ENCODE measurements at places on chromosomes 7 and 10.

- no peak for DNase-seq
Observed at GRCh38 chr10:70771311-70772194, 13.6 kb downstream of the TBATA start.

GRCh38 chr10:50334273-50334672 is 83.0 kb upstream of the ASAH2 start:
- DNase-seq: no peak

DNA sequence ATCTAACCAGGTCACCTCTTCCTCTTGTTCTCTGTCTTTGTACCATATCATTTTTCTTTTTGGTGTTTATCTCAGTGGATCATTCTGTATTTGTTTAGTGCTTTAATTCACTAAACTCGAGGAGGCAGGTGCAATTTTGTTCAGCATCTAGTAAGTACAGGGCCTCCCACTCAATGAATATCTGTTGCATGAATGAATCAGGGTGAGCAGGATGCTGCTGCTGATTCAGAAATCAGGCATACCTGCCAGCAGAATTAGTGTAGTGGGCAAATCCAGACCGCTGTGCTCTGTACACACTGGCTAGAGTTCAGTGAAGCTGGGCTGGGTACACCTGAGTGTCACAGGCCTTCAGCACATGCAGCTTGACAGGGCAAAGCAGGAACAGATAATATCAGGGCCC is 511.9 kb downstream of the SUGCT start:
- no peak for DNase-seq

GRCh38 chr7:98286701-98287485 is 5.4 kb downstream of the BRI3 start:
- DNase-seq: no peak

- DNase-seq: no peak
Observed at GRCh38 chr7:150877536-150877935, 25.2 kb downstream of the AOC1 start.

- no peak for DNase-seq
Observed at GRCh38 chr10:114250236-114250635, 11.2 kb downstream of the VWA2 start.

DNA sequence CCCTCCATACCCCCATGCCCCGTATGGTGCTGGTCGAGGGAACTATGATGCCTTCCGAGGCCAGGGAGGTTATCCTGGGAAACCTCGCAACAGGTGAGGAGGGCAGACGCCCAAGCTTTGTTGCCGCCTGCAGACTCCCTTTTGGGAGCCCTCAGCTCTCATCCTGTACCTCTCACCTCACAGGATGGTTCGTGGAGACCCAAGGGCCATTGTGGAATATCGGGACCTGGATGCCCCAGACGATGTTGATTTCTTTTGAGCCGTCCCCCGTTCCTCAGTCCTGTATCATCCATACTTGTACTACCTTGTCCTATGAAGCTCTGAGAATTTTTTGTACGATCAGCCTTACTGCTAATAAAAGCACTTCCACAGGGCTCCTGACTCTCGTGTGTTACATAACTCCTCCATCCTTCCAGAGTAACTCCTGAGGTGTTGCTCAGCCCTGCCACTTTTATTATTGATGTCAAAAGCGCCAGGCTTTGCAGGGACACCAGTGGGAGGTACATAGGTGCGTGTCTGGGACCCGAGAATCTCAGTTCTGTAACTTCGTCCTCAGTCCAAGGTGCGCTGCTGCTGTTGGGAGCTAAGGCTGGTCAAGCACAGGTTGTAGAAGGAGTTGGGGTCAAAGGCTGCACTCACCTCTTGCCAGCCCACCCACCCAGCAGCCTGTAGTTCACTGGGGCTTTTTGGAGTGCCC is 1.1 kb downstream of the UFSP1 start:
- DNase-seq: no peak

DNA sequence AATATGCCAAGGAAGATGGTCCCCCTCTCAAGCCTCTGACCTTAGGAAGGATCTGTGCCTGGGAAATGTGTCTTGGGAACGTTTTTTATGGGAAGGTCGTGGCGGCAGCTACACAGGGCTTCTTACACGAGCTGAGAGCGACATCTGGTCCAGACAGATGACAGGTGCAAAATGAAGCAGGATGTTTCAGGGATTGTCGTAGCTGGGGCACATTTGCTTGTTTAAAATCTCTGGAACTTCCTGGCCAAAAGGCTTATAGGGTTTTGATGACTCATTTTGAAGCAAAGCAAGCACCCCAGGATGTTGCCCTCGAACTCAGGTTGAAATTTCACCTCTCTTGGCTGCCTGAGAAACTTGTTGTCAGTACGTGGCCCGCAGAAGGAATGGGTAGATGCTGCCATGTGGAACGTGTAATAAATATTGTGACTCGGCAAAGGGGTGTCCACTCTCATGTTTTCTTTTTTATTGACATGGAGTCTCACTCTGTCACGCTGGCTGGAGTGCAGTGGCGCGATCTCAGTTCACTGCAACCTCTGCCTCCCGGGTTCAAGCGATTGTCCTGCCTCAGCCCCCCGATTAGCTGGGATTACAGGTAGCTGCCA is 117.5 kb downstream of the CAMK1D start:
- DNase-seq: no peak

DNA sequence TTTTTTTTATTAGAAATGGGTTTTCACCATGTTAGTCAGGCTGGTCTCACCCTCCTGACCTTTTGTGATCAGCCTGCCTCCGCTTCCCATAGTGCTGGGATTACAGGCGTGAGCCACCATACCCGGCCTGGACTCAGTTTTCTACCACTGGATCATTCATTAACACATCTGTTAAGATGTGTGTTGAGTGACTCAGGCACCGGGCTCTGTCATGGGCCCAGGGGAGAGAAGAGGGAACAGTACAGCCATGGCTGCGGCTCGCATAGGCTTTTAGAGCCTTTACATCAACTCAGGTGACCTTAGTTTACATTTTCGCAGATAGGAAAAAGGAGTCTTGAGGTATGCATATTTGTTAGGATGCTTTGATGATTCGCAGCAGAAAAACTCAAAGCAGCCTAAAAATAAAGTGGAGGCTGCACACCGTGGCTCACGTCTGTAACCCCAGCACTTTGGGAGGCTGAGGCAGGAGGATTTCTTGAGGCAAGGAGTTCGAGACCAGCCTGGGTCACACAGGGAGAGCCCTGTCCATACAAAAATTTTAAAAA is 3.1 kb upstream of the ARPC1B start:
- no peak for DNase-seq

DNA sequence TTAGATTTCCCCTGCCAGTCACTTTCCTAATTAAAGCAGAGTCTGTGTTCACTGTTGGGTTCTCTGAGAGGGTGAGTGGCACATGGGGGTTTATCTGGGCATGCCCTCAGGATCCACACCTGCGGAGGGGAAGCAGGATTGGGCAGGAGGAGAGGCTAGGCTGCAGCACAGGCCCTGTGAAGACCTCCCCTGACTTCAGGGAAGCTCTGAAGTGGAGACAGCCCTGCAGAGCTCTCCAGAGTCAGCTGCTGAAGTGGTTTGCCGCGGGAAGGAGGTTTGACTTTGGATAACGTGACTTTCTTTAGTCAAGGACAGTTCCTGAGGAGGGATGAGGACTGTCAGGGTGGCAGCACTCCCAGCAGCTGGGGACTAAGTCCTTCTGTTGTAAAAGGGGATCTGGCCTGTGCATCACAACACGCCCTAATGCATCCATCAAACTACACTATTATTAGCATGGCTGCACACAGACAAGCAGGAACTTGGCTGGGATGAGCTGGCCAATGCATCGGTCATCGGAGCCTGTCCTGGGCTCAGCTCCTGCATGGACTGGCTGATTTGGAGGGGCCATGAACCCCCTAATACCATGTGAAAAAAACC is 50.9 kb upstream of the LEP start:
- no peak for DNase-seq

DNA sequence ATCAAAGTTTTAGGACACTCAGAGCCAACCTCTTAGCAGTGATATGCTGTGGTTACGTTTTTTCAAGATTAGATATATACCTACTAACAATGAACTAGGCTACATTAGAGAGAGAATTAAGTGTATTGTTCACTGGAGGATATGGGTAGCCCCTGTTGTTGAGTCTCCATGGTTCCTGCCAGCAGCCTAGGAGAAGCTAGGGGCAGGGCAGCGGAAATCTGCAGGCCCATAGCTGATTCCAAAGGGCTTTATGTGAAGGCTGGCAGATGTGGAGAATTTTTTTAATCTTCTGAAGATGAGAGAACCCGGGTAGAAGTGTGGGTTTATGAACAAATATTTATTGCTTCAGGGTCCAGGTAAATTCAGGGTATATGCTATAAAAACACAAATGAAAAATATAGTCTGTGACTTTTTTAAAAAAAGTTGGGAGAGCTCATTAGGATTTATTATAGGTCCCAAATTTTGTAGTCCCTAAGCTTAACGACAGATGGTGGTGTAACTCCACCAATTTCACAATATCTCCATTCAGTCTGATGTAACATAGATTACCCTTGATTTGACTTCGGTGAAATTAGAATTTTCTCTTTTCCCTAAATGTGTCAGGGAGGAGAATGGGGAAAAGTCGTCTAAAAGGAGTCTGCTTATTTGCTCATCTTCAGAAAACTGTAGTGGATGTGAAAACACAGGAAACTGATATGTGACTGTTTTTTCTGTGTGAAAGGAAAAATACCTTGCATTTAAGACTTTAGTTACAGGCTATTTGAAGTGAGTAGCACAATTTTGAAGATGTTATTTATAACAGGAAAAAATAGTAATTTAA is 163.0 kb upstream of the PPP1R3A start:
- no peak for DNase-seq

GRCh38 chr10:12656518-12657142 is 307.3 kb downstream of the CAMK1D start:
- DNase-seq: no peak

DNA sequence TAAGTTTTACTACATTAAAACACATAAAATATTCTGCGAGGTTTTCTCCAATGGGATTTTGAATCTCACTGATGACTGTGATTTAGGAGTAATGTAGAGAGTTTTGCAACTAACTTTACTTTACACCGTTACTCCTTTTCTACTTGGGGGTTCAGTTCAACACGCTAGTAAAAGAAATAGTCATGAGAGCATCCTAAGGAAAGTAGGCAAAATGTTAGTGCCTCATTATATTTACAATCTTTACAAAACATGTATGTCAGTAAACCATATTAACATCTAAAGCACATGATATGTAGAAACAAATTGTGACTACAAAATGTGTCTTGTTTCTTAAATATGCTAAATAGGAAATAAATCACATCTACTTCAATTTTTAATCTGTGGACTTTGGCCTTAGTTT is 6.0 kb downstream of the MEOX2 start:
- DNase-seq: no peak

DNA sequence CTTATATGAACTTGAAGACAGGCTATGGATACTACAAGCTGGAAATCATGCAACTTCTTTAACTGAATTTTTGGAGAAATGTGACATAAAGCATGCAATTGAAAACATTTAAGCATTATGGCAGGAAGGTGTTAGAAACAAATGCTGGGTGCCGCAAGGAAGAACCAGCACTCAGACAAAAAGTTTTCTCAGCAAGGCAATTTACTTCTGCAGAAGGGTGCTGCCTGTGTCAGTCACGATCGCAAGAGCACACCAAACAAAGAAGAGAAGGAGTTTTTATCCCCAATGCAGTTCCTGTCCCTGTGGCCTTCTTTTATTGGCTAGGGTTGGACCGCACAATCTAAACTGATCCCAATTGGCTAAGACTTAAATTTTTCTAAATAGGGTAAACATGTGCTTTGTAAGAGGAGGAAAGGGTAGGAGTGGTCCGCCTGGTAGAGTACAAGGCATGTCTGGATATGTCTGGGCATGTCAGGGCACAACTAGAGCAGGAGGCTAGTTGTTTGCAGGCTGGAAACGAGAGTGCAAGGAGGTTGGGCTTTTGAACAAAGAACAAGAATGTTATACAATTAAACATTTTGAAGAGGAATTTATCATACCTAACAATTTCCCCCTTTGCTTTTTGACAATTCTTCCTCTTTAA is 109.6 kb upstream of the FAM3C start:
- no peak for DNase-seq

DNA sequence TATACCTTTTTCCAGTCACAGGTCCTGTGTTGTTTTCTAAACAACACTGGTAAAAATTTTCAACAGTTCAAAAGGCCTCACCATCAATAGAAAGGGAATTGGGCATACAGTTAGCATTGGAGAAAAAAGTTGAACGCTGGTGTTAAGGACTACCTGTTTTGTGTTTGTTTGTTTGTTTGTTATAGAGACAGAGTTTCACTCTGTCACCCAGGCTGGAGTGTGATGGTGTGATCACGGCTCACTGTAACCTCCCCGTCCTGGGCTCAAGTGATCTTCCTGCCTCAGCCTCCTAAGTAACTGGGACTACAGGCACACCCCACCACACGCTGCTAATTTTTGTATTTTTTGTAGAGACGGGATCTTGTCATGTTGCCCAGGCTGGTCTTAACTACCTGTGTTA is 306.1 kb downstream of the PRPF18 start:
- no peak for DNase-seq

DNA sequence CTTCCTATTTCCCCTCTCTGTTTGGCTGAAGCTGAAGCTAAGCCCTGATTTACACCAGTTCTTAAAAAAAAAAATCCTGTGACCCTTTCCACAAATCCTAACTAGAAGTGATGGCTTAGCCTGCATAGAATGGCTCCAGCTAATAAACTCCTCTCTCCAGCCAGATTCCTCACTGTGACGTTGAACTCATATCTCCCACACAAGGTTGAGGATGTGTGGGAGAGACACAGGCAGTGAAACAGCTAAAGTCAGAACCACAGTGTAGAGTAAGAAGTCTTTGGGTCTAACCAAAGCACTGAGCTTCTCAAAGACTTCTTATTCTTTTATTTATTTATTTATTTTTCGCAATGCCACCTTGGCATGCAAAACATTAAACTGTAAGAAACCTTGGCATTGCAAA is 268.3 kb downstream of the SNX13 start:
- DNase-seq: no peak

DNA sequence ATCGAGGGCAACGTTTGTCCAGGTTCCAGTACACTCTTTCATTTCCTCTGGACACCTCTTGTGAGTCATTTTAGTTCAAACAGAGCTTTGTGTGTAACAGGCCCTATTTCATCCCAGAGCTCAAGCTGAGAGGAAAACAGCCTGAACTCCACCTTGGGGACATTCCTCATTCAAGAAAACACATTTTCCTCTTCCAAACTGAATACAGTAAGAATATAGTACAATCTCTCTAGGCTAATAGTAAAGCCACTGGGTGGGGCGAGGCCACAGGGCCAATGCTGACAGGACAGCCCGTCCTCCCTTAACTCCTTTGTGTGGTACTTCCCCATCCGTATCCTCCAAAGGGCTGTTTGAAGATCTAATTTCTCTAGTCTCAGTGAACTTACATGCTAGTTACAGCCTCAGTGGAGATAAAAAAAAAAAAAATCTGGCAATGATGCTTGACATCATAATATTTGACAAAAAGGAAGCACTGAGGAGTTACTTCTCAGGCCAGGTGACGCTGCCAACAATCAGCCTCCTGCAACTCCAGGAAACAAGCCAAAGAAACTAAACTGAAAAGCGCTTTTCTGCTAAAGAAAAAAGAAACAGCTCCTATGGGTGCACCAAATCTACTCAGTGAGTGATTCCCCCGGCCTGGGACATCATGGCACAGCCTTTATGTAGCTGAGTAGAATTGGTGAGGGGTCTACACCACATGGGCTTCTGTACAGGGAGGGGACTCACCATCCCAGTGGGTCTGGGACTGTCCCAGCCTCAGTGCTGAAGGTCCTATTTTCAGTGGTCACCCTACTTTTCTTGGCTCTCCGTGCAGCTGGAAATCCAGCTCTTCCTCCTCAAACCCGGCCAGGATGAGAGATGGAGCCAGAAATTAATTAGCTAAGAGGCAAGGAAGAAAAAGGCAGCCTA is 238.2 kb upstream of the NEBL start:
- DNase-seq: no peak

Measured in activated CD8-positive, alpha-beta memory T cell treated with anti-CD3 and anti-CD28 coated beads for 4 hours (primary cell).